ENCODE measurements at places on chromosomes 4 and X. TPM values are rescaled to one million over a fixed set of nuclear protein-coding genes. Genes with fewer than 3 reads are reported as not detected.

Gene MAGEC1
- not detected for total RNA-seq

Gene SEPTIN6
- 15.1 TPM for total RNA-seq

Gene RBMXL3
- not detected for total RNA-seq

Gene KCNIP4
- not detected for total RNA-seq
